Esophagus mucosa (tissue), 1 donor: ENCODE measurements at places on chromosomes 11 and 22. TPM values are rescaled to one million over a fixed set of nuclear protein-coding genes. Genes with fewer than 3 reads are reported as not detected.

GRCh38 chr22:30569674-30570202 lies 4.7 kb downstream of the GAL3ST1 start:
- ATAC-seq, result no peak

- peak; percentile 47 for ATAC-seq
These were observed 22.1 kb upstream of the BDNF start for GRCh38 chr11:27722117-27722952.

DNA sequence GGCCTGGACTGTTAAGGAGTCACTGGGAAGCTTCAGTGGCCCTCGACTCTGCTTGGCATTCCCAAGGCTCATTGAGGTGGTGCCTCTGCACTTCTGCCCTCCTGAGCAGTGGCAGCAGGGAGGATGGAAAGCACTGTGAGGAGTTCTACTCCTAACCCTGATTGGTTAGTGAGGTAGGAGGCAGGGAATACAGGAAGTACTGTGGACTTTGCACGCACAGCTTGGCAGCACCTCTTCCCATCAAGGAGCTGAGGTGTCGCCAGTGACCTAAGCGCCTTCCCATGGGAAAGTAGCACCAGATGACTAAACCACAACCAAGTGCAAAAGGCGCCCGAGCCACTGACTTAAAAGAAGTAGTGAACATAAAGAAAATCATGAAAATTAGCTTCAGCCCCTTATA lies 152.5 kb upstream of the CADM1 start:
- ATAC-seq, result no peak

CASP5 gene
- not detected for total RNA-seq

NUP98 gene
- total RNA-seq, result 55.1 TPM

DMC1 gene
- total RNA-seq, result 1.1 TPM

PIH1D2 gene
- total RNA-seq, result 1.6 TPM

SCO2 gene
- 1.2 TPM for total RNA-seq
